ENCODE measurements at places on chromosomes 6 and 20.
A peak's percentile ranks its signal among the peaks of the same experiment; 100 is the strongest.

DNA sequence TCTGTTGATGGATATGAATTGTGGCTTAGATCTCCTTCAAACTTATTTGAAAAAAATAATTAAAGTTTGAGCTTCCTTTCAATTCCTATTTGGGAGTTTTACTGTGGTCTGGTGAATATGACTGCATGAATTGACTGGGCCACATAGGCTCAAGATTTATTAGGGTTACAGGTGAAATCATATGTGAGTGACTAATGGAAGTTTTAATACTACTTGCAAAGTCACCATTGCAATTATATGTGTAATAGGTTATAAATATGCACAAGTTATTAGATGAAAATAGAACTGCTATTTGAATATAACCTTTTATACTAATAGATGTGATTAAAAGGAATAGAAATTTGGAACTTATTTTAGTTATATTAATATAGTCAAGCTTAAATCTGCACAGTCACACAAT is 712.1 kb upstream of the MMS22L start:
- no peak for DNase-seq

DNA sequence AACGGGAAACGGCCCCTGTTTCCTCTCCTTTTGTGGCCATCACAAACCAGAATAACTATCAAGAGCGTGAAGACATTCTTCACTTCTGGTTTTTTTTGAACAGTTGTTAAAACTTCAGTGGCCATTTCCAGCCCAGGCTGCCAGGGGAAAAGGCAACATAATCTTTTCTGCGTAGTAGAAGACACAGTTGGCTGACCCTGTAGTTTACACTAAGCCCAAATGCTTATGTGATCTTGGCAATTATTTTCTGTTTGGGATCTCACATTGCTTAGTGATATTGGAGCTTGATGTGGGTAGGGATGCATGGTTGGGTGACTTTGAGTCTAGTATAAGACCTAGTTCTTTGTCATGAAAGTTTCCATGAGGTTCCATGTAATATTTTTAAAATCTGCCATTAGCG is 449.4 kb upstream of the CDH4 start:
- no peak for DNase-seq

- DNase-seq = no peak
Observed at GRCh38 chr6:36119209-36119608, 11.1 kb upstream of the MAPK13 start.

- no peak for DNase-seq
Observed at GRCh38 chr6:82183642-82184282, 63.8 kb downstream of the IBTK start.

- no peak for DNase-seq
Observed at GRCh38 chr6:111462770-111463391, 20.1 kb downstream of the REV3L start.

DNA sequence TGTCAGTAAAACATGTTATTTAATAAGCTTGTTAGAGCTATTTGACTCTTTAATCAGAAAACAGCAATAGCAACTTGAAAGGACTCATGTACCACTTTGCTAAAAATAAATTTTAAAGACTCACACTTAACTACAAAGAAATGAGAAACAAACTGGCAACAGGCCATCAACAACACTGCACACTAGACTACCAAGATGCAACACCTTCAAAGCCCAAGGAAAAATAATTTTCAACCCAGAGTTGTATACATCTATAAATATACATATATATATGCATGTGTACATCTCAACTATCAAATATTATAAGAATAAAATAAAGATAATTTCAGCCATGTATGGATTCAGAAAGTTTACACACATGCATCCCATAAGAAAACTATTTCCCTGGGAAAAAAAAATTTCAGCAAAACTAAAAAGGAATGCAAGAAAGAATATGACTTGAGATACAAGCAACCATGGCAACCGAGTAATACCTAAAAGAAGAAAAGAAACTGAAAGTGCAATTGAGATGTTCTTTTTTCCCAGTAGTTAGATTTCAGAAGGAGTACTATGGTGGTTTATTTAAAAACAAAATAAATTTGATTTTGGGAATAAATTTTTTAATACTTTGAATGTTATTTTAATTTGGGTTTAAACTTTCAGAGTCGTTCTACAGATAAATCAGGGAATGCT is 303.8 kb downstream of the UBE3D start:
- DNase-seq = no peak

GRCh38 chr6:38684237-38684636 is 18.7 kb downstream of the GLO1 start:
- DNase-seq = no peak

DNA sequence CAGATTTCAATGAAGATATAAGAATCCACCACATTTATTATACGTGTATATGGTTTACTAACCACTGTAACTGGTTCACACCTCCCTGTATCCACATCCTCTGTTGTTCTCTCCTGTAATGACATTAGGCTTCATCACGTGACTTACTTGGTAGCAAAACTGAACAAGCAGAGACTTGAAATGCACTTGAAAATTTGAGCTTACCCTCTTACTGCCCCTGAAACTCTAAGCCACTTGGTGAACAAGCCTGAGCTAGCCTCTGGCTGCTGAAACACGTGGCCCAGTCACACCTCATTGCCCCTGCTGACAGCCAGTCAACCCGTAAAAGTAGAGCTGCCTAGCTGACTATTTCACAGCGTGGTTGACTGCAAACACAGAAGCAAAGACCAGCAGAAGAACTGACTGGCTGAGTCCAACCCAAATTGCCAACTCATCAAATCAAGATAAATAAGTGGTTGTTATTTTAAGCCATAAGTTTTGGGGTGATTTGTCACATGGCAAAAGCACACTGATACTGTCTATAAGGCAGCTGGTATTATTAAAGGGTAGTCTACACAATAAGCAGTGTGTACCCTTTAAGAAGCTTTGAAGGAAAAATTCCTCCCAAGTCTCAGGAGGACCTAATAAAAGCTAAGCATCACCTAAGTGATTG is 109.0 kb downstream of the RALGAPA2 start:
- DNase-seq = no peak

DNA sequence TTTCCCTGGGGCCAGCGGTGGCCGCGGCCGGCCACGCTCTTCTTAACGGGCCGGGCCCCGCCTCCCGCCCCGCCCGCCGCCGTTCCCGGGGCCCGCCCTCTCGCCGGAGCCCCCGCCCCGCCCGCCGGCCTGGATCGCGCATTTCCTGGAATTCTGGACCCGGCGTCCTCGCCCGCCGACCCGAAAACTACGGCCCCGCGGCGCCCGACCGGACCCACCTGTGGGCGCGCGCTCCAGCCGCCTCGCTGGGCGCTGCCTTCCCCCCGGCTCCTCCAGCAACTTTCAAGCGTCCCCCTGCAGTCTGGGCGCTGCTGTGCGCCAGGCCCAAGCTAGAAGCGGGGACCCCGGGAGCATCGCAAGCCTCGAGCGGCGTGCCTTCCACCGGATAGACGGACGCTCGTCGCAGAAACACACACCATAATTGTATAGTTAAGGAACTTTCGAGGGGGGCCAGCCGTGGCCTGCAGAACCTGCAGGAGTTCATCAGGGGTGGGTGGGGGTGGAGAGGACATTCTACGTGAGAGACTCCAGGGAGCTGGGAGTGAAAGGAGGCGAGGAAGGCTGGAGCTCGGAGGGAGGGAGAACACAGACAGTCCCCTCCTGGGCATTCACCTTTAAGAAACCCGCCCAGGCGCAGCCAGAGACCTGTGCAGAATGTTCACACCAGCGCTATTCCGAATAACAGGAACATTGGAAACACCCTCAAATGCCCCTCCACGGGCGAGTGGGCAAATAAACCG is at the start of gene ADA:
TSS of gene ADA (minus strand) at position 16 of the 740 bp plus-strand sequence. CDS start 92 bp downstream, outside the sequence.
- peak; percentile 63 for DNase-seq

GRCh38 chr6:14851281-14851680 is 394.6 kb upstream of the JARID2 start:
- no peak for DNase-seq

DNA sequence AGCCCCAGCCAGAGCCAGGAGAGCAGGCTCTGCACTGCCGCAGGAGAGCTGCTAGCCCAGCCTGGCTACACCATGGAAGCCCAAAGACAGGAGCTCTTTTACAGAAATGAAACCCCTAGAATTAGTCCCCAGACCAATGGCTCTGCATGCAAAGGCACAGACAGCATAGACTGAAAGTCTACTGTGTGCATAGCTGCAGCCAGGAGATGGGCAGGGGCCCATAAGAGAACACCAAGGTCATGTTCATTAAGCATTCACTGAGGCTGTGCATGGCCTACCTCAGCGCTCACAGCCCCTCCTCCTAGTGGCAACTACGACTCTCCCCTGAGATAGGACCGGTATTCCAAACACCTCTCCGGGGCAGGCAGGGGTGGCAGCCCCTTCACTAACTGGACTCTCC is 34.9 kb downstream of the SNX5 start:
- no peak for DNase-seq

GRCh38 chr6:167510648-167511047 is 185.8 kb downstream of the TTLL2 start:
- no peak for DNase-seq

- no peak for DNase-seq
Observed at GRCh38 chr20:2691663-2692035, 931 bp upstream of the EBF4 start.

DNA sequence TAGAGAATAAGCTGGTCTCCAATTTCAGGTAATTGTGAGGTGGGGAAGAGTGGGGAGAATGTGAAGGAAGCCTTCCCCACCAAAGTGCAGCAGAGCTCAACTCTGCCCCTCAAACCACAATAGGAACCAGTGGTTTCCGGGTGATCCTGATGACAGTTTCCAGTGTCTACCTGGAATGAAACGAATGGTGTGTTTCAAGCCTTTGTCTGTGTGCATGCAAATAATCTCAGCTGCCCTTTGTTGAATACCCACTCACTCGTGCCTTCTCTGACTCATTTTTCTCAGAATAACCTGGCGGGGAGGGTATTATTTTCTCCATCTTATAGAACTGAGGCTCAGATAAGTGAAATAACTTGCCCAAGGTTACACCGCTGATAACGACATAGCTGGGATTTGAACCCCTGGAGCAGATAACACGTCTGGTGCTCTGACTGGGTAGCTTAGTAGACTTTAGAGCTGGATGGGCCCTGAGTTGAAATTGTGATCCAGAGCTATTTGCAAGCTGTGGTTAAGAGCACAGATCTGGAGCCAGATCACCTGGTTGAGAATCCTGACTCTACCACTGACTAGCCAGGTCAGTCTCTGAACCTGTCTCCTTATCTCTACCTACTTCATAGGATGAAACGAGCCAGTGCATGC is 85.1 kb downstream of the EYA2 start:
- DNase-seq = no peak

GRCh38 chr20:658731-659291 is 5.8 kb upstream of the SRXN1 start:
- no peak for DNase-seq

GRCh38 chr6:169398342-169399105 is 144.9 kb upstream of the THBS2 start:
- DNase-seq = no peak

GRCh38 chr20:20401991-20402390 is 34.1 kb downstream of the INSM1 start:
- DNase-seq = no peak

- DNase-seq = no peak
Observed at GRCh38 chr6:80622641-80623040, 516.2 kb downstream of the BCKDHB start.

DNA sequence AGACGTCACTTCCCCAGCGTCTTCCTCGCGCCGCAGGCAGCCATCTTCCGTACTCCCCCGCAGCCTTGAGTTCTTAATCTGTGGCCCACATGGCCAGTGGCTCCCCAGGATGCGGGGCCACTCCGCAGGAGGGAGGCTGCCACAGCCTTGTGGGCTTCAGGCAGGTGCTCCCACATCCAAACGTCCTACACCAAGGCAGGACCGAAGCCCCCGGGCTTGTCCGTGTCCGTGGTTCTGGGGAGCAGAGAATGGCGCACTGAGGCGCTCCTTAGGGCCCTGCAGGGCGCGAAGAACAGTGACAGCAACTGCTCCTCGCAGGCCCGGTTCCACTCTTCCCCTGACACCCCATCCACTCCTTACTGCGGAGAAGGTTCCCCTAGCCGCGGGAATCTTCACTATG is 755.8 kb downstream of the PRIM2 start:
- no peak for DNase-seq

DNA sequence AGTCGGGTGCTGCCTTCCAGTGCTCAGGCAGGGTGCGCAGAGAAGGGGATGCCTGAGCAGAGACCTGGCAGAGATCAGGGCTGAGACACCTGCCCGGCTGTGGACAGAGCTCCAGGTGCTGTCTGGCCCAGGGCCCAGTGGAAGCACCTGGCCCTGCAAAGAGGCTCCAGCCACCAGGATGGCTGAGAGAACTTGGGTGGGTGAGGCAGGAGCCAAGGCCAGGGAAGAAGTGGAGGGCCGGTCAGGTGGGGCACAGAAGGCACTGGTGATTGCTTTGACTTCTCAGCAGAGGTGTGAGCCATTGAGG is 31.2 kb downstream of the PNLDC1 start:
- no peak for DNase-seq

- DNase-seq = no peak
Observed at GRCh38 chr6:110430236-110430635, 14.9 kb upstream of the DDO start.

Data from activated CD4-positive, alpha-beta T cell treated with anti-CD3 and anti-CD28 coated beads for 48 hours (primary cell).